ENCODE measurements at places on chromosomes 7 and 10. TPM values are rescaled to one million over a fixed set of nuclear protein-coding genes. Genes with fewer than 3 reads are reported as not detected.

The ITIH5 gene
- total RNA-seq, result 2.9 TPM

The ZNF92 gene
- total RNA-seq, result 2.9 TPM

- DNase-seq, result no peak
Measured at GRCh38 chr7:100641463-100641859, at the start of gene TFR2. Gene TFR2 (minus strand): TSS chr7:100641552. CDS start chr7:100641509, 43 bp downstream.

The C10orf105 gene
- total RNA-seq, result not detected

The LLCFC1 gene
- total RNA-seq, result not detected

DNA sequence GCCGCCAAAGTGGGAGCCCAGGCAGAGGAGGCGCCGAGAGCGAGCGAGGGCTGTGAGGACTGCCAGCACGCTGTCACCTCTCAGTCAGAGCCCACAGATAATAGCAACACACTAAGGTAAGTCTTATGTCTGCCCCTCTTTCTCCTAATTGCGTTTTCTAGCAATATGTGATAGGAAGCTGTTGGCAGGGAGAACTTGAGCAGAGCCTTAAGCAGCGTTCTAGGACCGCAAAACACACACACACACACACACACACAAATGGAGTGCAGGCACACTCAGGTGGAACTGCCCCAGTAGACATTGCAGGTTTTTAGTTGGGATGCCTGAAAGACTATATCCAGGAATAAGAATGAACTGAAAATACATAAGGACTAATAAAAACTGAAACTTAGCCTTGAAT, 1188.5 kb downstream of the NXPH1 start:
- no peak for DNase-seq

The SEMA3E gene
- 0.46 TPM for total RNA-seq

- DNase-seq, result no peak
Measured at GRCh38 chr7:155798673-155799439, 13.4 kb downstream of the SHH start.

DNA sequence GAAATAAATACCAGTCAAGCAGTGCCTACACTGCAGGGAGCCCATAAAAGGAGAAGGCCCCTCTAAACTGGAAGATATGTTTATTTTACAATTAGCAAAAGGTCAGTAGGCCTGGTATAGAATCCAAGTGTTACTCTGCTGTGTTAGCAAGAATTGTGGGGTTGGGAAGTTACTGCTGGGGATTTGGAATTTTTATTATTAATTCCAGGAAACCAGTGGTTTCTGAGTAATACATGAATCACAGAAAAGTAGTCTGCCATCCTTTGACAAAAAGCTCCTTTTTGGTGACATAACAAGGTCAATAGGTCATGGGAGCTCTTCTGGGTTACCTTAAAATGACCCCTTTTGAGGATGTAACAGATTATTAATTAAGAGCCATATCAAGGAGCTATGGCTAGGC, 67.4 kb downstream of the ZNF92 start:
- no peak for DNase-seq

- DNase-seq, result no peak
Measured at GRCh38 chr10:77308084-77308732, 329.4 kb downstream of the KCNMA1 start.

DNA sequence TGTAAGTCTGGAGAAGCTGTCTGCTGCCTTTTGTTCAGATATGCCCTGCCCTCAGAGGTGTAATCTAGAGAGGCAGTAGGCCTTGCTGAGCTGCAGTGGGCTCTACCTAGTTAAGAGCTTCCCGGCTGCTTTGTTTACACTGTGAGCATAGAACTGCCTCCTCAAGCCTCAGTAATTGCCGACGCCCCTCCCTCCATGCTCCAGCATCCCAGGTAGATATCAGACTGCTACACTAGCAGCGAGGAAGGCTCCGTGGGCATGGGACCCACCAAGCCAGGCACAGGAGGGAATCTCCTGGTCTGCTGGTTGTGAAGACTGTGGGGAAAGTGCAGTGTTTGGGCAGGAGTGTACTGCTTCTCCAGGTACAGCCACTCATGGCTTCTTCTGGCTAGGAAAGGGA, 26.4 kb upstream of the CXCL12 start:
- DNase-seq, result no peak

GRCh38 chr7:69193061-69193460, 405.2 kb upstream of the AUTS2 start:
- DNase-seq, result no peak

The AGR3 gene
- not detected for total RNA-seq

GRCh38 chr7:15684871-15685270, 1.6 kb downstream of the MEOX2 start:
- DNase-seq, result no peak

The CLRN3 gene
- not detected for total RNA-seq

DNA sequence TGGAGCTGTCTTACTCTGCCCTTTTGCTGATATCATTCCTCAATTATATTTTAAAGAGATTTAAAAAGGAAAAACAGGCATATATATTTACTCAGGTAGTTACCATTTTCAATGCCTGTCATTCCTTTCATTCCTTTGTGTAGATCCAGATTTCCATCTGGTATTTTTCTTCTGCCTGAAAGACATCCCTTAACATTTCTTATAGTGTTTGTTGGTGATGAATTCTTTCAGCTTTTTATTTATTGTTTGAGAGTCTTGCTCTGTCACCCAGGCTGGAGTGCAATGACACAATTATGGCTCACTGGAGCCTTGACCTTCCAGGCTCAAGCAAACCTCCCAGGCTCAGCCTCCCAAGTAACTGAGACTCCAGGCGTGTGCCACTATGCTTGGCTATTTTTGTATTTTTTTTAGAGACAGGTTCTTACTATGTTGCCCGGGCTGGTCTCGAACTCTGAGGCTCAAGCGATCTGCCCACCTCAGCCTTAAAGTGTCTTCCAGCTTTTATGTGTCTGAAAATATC, 5.6 kb upstream of the POM121 start:
- DNase-seq, result no peak

The HOXA3 gene
- total RNA-seq, result 4.7 TPM

The GBX1 gene
- not detected for total RNA-seq

- DNase-seq, result peak; percentile 26
Measured at GRCh38 chr10:129924375-129925085, 39.5 kb downstream of the EBF3 start.

DNA sequence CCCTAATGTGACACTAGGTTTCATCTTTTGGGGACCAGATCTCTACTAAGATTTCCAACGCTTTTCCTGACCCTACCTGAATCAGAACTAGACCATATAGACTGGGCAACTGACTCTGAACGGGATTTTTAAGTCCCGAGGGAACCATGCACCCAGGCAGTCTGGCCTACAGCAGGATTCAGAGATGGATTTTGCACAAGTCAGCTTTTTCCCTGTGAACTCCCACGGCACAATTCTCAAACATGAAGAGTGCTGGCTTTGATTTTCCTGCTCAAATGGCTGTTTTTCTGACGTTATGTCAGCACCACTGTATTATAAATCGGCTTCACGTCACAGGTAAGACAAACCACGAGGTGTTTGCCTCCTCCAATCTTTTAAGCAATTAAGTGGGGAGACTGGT, 409.1 kb downstream of the TCERG1L start:
- DNase-seq, result no peak

The ZNF467 gene
- 2.2 TPM for total RNA-seq

DNA sequence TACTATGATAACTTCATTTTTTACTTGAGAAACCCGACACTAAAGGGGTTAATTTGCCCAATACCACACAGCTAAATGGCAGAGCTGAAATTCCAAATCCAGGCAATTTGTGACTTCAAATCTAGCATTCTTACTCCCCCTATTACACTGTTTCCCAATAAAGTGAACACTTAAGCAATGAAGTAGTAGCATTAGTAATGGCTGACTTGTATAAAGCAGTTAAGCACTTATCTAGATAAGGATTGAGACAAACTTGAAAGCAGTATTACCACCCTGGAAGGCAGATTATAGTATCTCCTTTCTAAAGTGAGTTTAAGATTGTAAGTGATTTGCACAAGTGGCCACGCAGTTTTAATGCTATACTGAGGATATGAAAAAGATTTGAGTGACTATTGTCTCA, 39.3 kb downstream of the WASL start:
- no peak for DNase-seq

DNA sequence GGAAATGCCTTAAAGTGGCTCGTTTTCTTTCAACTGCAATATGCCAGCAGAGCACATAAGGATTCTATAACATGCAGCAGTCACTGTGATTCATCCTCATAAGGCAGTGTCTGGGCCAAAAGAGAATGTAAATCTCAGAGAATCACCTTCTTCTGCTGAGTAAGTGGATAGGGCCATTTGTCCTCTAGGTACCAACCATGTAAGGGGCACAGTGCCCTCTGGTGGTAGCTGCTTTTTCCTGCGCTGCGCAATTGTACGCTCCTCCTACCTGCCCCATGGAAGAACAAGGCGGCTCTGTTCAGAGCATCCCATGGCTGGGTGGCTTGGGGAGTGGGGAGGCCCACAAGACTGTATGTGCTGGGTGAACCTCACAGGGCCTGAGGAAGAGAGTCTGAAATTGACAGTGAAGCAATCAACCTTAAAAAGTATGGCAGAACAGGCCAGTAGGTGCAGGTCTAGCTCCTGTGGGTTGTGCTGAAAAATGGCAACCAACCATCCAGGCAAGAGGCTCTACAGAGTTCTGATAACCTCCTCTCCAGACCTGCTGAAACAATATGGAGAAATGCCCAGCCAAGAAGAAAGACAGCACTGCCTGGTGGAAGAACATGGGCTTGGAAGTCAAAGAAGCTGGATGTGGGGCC, 78.6 kb upstream of the C10orf90 start:
- peak; percentile 77 for DNase-seq

- DNase-seq, result no peak
Measured at GRCh38 chr10:93464776-93465388, 17.3 kb downstream of the MYOF start.

- DNase-seq, result no peak
Measured at GRCh38 chr7:51138123-51139085, 178.2 kb downstream of the COBL start.

- no peak for DNase-seq
Measured at GRCh38 chr7:37283716-37284115, 164.9 kb downstream of the ELMO1 start.

- DNase-seq, result no peak
Measured at GRCh38 chr7:155395176-155395797, 62.6 kb upstream of the EN2 start.

GRCh38 chr10:118668228-118668952, 72.9 kb upstream of the PRLHR start:
- no peak for DNase-seq

DNA sequence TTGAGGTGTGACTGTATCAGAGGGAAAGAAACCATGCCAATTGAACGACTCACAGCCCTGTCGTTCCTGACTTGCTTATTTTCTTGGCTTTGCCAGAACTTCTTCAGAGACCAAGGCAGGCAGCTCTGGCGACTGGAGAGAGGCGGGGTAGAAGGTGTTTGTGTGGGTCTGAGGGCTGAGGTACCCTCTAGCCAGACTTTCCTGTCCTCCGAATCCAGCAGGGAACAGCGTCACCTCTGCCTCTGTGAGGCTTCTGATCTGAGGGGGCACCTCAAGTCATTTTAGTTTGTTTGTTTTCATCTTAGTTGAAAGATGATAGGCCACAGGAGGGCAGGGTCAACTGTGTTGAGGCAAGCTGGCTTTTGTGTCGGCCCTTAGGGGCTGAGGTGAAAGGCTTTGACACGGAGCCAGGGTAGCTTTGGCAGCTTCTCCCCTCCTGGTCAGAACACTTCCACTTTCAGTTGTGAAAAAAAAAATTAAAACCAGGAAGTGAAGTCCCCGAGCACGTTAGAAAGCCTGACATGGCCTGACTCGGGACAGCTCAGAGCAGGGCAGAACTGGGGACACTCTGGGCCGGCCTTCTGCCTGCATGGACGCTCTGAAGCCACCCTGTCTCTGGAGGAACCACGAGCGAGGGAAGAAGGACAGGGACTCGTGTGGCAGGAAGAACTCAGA, 1.9 kb downstream of the ACSL5 start:
- peak; percentile 77 for DNase-seq

The WNT8B gene
- not detected for total RNA-seq

DNA sequence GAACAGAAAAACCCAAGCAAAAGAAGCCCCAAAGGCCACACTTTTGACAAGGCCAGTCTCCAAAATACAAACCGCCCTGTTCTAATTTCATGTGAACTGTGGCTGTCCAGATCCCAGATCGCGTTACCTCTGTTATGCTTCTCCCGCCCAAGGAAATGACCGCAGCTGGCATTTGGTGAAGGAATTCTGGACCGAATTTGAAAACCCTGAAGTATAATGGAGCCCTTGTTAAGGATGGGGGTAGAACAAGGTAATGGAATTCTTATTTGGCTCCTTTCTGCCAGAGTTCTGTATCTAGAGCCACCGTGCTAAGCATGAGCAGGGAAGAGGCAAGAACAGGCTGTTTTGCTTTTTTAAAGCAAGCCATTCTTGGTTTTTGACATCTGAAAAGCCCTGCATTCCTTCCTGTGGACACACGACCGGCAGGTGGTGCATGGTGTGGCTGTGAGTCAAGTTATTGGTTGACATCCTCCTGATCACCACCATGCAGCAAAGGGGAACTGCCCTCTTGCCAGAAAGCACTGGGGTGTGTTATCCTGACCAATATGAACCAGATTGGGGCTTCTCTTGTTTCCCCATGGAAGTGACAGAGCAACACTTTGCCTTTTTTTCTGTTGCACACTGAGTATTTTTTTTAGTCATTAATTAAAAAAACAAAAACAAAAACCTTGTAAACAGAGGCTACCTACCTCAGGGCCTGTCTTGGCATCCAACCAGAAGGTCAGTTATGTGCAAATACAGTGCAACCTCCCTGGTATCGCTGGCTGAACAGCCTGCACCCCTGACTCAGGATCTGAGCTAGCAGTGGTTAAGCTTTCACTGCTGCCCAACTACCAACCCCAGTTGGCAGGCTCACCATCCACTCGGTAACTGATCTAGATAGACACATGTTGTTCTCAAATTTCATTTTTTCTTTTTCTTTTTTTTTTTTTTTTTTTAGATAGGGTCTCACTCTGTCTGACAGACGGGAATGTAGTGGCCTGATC, 14.2 kb downstream of the UCMA start:
- DNase-seq, result peak; percentile 20

DNA sequence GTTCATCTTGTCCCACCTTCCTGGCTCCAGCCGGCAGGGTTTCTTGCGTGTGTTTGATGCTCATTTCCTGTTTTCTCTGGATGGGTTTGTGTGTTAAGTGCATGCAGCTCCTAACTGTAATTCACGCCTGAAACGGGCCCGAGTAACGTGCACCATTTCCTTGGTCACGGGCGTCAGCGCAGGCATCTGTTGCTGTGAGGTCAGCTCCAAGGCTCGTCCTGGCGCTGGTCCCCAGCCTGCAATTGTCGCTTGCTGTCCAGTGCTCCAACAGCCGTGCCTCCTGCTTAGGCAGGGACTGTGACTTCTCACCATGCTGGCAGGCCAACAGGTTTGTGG, 201.1 kb downstream of the GLRX3 start:
- DNase-seq, result peak; percentile 72

- DNase-seq, result no peak
Measured at GRCh38 chr7:17580856-17581255, 282.4 kb downstream of the AHR start.

The ENTPD1 gene
- 3.9 TPM for total RNA-seq

The TAS2R3 gene
- 0.20 TPM for total RNA-seq

The CLDN4 gene
- not detected for total RNA-seq

- DNase-seq, result no peak
Measured at GRCh38 chr10:107490389-107490788, 325.9 kb upstream of the SORCS1 start.

GRCh38 chr7:15218261-15218660, 315.7 kb upstream of the DGKB start:
- DNase-seq, result no peak

The PDSS1 gene
- 9.2 TPM for total RNA-seq

- no peak for DNase-seq
Measured at GRCh38 chr7:108839076-108839475, 269.4 kb downstream of the DNAJB9 start.

The ITPRID1 gene
- not detected for total RNA-seq

The CCDC3 gene
- 4.7 TPM for total RNA-seq

The AOC1 gene
- total RNA-seq, result 0.08 TPM

Measured in psoas muscle (tissue), 8 donors.